ENCODE measurements at places on chromosomes 13 and 19.

- no peak for DNase-seq
Observed at GRCh38 chr19:49490287-49491029, 3.0 kb downstream of the RPL13A start.

GRCh38 chr13:113793718-113794085 lies 34.7 kb downstream of the TMEM255B start:
- DNase-seq = no peak

GRCh38 chr13:33676045-33676989 lies 141.6 kb upstream of the RFC3 start:
- DNase-seq = peak; percentile 9

DNA sequence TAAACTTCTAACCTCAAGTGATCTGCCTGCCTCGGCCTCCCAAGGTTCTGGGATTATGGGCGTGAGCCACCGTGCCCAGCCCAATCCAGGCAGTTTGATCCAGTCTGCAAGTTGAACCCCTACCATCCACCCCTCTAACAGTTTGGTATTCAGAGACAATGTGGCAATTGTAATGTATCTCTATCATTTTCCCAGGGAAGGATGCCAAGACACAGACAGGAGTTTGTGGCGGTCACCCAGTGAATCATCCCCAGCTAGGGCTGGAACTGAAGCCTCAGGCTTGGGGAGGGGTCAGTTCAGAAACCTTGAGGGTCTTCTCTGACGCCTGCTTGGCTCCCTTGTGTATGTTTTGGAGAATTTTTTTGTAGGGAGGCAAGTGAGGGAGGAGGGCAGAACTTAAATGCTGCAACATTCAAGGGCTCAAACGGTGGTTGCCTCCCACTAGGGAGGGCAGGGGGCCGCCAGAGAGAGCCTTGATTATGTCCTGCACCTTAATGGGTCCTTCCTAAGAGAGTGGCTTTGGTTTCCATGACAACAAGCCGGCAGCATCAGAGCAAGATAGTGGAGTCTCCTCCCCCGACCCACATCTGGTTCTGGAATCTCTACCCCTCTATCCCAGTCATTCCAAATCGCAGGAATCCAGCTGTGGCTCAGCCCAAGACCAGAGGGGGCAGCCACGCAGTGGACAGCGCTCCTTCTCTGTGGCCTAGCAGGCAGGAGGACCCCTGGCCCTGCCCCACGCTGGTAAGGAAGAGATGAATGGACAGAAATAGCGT lies 14.9 kb upstream of the FEM1A start:
- DNase-seq = no peak

GRCh38 chr19:33724021-33724720 lies 72.5 kb upstream of the KCTD15 start:
- no peak for DNase-seq

Measured in stimulated activated naive CD8-positive, alpha-beta T cell treated with anti-CD3 and anti-CD28 coated beads, Interleukin-15, Interleukin-2, amounts not matched to agents 100 U/mL and 50 U/mL, for 24 hours (primary cell).